Activated CD8-positive, alpha-beta memory T cell treated with anti-CD3 and anti-CD28 coated beads for 1 hour (primary cell): ENCODE measurements at places on chromosomes 5 and 9.

DNA sequence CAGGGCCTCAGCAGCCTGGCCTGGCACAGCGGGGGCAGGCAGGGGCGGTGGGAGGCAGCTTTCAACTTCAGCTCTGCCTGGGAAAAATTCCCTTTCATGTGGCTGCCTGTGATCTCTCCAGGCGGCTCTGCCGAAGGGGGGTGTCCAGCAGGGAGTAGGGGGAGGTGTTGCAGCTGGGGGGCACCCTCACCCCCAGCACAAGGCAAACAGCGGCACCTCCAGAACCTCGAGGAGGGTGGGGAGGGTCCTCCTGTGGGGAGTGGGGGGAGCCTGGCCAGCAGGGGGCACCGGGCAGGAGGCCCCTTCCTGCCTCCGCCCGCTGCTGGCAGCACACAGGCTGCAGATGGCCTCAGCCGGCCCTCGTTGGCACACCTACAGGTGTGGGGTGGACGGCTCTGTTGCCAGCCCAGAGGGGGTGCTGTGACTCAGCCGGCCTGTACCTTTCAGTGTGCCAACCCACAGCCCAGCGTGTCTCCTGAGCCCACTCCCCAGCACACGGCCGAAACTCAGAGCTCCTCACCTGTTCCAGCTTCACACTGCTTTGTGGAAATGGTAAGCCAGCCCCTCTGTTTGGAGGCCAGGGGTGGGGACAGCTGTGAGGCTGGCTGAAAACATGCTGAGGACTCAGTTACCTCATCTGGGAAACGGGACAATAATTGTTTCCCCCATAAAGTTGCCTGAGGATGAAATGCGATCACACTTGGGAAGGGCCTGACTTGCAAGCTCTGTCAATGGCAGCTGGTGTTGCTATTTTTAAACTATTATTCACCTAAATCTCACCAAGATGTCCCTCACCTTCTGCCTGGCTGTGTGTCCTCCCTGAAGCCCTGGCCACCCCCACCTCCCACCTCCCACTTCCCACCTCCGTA lies 37.0 kb downstream of the CXXC5 start:
- DNase-seq: no peak

GRCh38 chr9:109846776-109847175 lies 66.8 kb downstream of the PALM2AKAP2 start:
- no peak for DNase-seq

GRCh38 chr9:8845808-8846207 lies 1046.2 kb upstream of the DMAC1 start:
- DNase-seq: no peak

- DNase-seq: no peak
Measured at GRCh38 chr9:127977009-127977883, 3.5 kb downstream of the EEIG1 start.

- no peak for DNase-seq
Measured at GRCh38 chr5:79873187-79873586, 117.9 kb downstream of the MTX3 start.

DNA sequence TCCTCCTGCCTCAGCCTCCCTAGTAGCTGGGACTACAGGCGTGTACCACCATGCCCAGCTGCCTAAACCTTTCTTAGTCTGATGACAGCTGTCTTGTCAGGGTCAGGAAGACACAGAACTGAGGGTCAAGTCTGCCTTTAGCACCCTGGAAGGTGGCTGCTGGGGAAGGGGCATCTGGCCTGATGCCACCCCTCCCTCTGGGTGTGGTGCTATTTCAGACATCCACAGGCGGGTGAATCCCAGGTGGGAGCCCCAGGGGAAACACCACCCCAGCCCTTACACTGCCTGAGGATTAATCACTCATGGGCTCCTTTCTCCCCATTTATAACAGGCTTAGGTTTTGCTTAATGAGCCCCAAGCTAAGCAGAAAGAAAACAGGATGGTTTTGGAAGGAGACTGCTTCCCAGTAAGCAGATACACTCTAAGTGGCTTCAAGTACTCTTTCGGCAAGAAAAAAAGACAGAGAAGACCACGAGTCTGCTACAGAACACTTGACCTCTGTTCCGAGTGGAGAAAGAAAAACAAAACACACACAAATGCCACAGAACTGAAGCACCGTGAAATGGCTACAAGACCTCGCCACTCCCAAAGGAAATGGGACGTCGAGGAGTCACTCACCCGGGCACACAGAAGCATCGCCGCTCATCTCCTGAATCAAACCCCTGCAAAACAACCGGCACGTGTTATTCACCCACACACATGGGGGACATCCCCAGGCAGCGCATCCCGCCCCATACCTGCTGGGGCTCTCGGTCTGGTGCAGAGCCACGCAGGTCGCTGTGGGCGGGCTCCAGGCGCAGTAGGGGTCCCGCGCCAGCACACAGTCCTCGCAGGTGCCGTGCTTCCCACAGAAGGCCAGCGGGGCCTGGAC lies 62.4 kb downstream of the SECISBP2 start:
- no peak for DNase-seq

- DNase-seq: no peak
Measured at GRCh38 chr5:14552017-14552416, 29.6 kb upstream of the OTULINL start.

DNA sequence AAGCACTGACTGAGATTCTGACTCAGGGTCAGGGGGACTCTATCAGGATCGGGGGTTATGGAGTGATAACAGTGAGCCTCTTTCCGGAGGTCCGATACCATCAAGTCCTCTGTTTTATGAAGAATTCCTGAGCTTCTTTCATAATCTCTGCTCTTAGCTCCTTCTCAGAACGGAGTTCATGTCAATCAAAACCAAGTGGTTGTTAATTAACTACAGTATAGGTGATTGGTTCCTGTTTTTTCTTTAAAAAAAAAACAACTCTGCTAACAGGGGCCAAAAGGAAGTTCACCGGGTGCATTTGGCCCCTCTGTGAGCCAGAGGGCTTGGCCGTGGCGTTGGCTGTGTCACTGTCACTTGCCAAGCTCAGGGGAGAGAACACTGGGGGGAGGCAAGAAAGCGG lies 4.0 kb downstream of the GFI1B start:
- DNase-seq: no peak

- no peak for DNase-seq
Measured at GRCh38 chr9:133945314-133945975, 46.7 kb downstream of the VAV2 start.

- DNase-seq: no peak
Measured at GRCh38 chr9:92191801-92192200, 76.6 kb upstream of the SPTLC1 start.

DNA sequence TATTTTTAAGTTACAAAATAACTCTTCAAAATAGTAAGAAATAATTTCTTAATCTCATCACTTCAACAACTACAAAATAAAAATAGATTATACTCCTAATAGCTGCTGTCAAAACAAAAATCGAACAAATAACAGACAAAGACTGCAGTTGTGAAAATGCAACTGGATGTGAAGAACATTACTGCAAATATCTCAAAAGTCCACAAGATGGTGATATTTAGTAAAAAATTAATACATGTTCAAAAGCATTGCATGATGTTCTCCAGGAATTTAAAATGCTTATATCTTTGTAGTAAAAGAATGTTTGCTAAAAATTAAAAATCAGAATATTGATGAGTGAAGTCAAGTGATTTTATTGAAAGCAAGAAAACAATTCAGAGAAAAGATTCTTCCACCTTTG lies 66.2 kb downstream of the MPDZ start:
- DNase-seq: no peak

- DNase-seq: no peak
Measured at GRCh38 chr5:96374653-96375052, 58.4 kb downstream of the PCSK1 start.

DNA sequence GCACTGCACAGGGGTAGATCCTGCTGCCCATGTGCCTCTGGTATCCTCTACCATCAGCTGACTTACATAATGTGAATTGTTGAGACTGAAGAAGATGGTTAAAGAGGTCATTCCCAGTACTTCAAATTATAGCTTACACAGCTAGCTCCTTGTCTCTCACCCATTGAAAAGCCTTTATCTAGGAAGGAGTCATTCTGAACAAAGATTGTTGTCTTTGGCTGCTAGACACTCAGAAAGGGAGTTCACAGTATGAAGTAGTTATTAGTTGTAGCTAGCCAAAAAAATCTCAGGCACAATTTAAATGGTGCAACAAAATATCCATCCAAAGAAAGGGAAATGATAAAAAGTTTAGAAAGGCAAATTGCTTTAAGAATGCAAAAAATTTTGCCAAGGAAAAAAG lies 102.0 kb upstream of the NREP start:
- no peak for DNase-seq

- no peak for DNase-seq
Measured at GRCh38 chr5:78317515-78317914, 23.0 kb upstream of the AP3B1 start.
